Tibial nerve (tissue), 4 donors: ENCODE measurements at places on chromosomes 1 and 21. TPM values are rescaled to one million over a fixed set of nuclear protein-coding genes. Genes with fewer than 3 reads are reported as not detected.

Gene RGS8
- total RNA-seq: not detected

- no peak for DNase-seq
Observed at GRCh38 chr1:66916320-66916719, 8.3 kb downstream of the DNAI4 start.

- no peak for DNase-seq
Observed at GRCh38 chr1:37989361-37989930, 376 bp downstream of the SF3A3 start.

DNA sequence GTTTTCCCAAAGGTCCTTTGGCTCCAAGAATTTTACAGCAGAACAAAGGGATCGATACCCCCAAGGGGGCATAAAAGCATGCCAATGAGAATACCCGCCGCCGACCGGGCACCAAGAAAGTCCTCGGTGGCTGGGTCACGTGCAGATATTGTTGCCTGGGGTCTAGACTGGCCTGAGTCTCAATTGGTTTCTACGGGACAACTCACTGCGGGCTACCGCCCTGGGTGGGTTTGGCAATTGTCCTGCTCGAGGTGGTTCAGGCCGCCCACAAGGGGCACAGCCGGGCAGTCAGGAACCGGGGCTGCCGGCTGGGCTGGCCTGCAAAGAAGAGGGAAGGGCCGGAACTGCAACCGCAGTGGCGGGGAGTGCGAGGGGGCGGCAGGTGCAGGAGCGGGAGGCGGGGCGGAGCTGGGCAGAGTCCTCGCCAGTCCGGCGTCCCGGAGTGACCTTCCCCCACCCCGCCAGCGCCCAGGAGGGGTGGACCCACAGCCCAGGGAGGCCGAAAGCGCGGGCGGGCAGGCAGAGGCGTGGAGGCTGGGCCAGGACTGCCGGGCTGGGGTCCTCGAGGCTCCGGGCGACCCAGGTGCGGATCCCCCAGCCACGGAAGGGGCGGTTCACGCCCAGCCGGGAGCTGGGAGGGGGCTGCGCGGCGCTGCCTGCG lies 926 bp upstream of the ATP1B1 start:
- peak; percentile 26 for DNase-seq

DNA sequence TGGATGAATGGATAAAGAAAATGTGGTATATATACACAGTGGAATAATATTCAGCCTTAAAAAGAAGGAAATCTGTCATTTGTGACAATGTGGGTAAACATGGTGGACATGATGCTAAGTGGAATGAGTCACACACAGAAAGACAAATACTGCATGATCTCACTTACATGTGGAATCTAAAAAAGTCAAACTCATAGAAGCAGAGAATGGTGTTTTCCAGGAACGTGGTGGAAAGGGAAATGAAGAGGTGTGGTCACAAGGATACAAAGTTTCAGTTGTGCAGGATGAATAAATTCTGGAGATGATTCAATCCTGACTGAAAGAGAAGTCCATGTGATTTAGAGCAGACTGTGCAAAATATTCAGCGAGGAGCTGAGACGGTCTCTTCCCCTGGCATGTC lies 56.6 kb downstream of the RYR2 start:
- DNase-seq: no peak

DNA sequence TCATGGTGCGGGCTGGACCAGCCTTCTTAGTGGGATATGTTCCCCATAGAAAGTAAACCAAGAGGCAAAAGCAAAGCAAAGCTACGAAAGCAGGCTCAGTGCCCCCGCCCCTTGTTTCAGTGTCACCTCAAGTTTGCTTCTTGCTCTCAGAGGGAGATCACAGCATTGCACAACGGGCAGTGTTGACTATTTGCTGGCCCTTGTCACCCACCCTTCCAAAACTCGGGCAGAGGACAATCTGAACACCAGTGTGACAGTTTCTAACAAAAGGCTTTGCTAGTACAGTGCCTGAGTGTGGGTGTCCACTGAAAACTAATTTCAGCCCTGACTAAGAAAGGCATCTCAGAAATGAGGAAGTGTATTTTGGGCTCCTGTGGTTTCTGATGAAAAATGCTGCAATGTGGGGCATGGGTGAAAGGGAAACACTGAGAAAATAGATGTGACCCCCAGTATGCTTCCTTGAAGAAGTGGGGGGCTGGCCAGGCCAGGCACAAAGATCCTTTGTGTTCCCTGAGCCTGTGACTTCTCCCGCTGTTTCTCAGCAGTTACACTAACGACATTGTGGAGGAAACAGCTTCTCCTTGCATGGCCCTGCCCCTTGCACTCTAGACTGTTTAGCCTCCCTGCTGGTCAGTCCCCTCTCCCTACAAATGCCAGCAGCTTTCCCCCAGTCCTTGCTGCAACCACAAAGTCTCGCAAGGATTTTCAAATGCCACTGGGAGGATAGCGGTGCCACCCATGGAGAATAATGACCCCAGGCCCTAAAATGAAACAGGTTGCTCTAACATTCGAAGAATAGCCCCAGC lies 33.3 kb upstream of the KCNE1 start:
- DNase-seq: no peak

DNA sequence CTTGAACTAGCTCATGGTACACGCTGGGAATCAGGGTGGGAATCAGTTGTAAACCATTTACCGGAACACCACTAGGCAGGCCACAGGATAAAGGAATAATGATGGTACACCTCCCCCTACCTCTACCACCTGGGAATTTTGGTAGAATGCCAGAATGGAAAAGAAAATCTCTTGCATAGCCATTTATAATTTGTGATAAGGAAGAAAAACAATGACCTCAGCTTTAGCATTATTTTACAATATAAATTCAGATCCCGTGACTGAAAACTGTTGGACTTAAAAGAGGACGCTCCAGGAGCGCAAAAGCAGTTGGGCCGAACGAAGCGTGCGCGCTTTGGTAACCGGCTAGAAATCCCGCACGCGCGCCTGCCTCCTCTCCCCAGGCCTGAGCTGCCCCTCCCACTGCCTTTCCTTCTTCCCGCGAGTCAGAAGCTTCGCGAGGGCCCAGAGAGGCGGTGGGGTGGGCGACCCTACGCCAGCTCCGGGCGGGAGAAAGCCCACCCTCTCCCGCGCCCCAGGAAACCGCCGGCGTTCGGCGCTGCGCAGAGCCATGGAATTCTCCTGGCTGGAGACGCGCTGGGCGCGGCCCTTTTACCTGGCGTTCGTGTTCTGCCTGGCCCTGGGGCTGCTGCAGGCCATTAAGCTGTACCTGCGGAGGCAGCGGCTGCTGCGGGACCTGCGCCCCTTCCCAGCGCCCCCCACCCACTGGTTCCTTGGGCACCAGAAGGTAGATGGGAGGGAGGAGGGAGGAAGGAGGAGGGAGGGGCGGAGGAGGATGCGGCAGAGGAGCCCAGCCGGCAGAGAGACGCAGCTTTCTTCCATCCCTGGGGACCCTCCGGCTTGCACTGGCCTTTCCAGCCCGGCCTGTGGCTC lies at the start of gene CYP4X1:
TSS of gene CYP4X1 (plus strand) at position 402 of the 873 bp plus-strand sequence. CDS start at position 551, 149 bp downstream.
- no peak for DNase-seq

DNA sequence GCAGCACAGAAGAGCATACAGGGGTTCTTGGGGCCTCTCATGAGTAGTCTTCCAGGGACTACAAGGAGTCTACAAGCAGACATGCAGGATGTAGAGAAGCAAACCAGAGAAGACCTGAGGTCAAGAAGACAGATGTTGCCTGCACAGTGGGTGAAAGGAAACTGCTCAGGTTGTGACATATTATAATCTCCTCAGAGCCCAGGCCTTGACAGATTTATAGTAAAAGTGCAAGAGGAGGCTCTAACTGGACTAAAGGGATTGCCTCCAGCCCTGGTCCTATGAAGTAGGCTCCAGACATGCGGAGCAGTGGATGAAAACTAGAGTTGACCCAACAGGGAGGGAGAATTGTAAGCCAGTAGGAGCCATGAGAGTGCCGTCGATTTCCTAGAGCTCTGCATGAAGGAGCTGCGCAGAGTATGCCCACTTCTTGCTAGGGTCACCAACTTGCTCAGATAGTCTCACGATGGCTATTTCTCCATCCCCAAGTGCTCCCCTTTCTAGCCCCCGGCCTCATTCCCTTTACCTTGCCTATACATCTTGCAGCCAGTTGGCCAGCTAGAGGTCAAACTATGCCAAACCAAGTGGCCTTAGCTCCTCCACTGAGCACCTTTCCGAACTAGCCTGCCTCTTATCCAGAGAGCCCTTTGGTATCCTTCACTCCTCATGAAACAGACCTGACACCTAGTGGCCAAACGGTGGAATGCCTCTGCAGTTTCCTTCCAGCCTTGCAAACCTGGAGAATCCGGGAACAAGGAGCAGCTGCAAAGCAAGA lies 36.2 kb upstream of the IPO9 start:
- peak; percentile 71 for DNase-seq

- DNase-seq: no peak
Observed at GRCh38 chr1:1510912-1511532, 940 bp upstream of the ATAD3A start.

DNA sequence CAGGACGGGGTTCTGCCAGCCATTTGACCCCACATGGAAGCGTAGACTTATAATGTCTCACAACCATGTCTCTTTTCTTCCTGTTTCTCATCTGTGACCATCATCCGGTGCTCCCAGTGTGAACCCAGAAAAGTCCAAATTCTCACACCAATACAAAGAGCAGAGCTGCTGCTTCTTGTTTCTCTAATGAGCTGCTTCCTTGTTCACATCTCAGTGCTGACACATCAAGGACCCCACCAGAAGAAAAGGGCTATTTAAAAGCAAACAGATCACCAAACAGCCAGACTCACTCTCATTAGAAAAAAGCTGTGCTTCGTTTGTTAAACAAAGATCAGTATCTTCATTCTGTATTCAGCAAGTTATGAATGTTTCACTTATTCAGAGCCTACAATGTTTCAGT lies 835 bp upstream of the LCE1D start:
- DNase-seq: no peak

GRCh38 chr1:93597709-93598108 lies 83.9 kb downstream of the BCAR3 start:
- no peak for DNase-seq

GRCh38 chr21:42096566-42096965 lies 25.4 kb downstream of the UMODL1 start:
- no peak for DNase-seq

DNA sequence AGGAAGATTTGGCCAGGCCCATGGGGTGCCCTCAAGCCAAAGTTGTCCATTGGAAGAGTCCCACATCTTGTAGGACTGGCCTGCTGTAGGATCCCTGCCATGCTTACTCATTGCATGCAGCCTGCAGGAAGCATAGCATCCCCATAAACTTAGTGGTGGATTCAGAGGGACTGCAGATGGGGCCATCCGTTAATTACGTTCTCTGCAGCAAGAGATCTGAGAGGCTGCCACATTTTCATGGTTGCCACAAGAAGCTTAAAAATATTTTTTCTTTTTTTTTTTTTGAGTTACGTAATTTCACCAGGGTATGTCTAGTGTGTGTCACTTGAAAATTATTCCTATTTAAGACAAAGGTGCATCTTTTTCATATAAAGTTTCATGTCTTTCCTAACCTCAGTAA lies 329.7 kb upstream of the USP24 start:
- no peak for DNase-seq

GRCh38 chr1:15151871-15152270 lies 1.7 kb upstream of the TMEM51 start:
- DNase-seq: no peak

GRCh38 chr21:29248124-29248523 lies 50.6 kb upstream of the BACH1 start:
- DNase-seq: no peak

GRCh38 chr1:38561725-38562124 lies 297.8 kb downstream of the RRAGC start:
- DNase-seq: no peak

- no peak for DNase-seq
Observed at GRCh38 chr1:177923441-177923840, 46.4 kb downstream of the SEC16B start.

DNA sequence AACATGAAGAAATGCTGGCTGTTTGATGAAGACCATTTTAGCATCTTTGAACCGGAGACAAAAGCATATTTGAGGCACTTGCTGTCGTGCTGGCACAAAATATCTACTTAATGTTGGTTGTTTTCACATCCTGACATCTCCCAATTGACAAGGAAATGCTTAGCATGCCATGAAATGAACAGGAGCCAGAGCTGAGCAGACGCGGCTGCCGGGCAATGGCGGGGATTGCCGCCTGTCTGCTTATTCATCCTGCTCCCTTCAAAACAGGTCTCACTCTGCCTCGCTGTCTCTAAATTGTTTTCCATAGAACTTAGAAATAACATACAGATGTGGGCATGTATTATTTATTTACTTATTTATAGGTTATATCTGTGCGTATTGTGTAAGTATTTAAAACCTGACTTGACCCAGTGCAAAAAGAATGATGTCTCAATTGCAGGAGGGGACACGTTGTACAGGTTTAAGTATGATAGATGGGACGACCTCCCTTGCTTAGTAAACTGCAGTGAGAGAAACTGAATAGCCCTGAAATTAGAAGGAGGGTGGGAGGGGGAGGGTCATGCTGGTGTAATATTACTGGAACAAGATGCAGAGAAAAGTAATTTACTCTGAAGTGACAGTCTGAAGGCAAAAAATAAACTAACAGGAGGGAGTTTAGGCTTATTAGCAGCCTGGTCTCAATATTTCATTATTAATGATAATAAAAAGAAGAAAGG lies 590.4 kb upstream of the PLXNA2 start:
- DNase-seq: no peak

DNA sequence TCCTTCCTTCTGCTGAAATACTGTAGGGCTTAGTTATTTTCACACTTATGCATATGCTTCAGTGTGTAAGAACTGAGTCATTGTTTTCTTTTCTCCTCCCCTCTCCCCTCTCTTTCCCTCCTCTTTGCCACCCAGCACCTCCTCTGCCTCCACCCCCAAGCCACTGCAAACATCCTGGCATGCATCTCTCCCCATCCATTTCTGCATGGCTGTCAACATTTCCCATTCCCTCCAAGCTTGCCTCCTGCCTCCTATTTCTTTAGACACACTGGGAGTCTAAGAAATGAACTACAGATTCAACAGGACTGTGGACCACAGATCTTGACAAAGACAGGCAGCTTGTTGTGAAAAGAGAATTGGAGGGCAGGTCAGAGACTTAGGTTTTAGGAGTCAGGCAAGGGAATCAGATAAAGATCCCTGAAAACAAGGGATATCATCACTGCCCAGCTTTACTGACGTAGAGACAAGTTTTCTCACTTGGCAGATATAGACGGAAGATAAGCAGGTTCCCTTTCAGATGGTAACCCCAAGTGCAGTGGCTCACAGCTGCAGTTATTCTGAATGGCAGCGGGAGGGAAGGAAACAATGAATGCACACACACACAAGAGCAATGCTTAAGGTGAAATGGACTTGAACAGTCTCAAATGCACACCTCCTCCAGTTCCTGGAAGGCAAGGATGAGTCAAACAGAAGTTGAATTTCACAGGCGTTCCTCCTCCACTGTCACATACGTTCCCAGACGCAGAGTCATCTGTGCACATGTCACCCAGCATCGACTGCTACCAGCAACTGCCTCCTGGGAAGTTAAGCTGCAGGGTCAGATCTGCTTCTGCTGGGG lies 56.1 kb downstream of the HIVEP3 start:
- DNase-seq: no peak

DNA sequence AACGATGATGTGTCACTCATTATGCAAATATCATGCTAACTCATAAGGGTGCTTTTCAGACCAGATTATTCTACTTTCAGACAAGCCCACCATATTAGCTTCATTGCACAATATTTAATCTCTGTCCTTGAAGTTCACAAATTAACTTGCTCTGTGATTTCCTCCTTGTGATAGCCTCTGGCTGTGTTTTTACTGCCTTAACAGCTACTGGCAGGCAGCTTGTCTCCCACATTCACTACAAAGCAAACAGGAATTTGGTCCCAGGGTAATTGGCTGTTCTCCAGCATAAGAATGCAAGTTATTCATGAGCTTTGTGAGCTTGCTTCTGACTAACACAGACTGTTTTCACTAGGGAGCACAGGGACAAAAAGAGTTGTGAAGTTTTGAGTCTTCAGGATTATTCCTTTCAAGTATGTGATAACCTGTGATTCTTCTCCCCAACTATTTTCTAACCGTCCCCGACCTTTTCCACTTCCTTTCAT lies 87.9 kb upstream of the HMCN1 start:
- DNase-seq: no peak
